ENCODE measurements at places on chromosomes 7 and 10. TPM values are rescaled to one million over a fixed set of nuclear protein-coding genes. Genes with fewer than 3 reads are reported as not detected.

Gene FZD8
- total RNA-seq = 86.9 TPM

Gene TRIM50
- not detected for total RNA-seq

Gene LBX1
- not detected for total RNA-seq

Gene TMEM184A
- total RNA-seq = 0.22 TPM

Gene LIPF
- total RNA-seq = not detected

Gene MRLN
- total RNA-seq = not detected

Gene ZNF273
- 3.4 TPM for total RNA-seq

Measured in chondrocyte (in vitro differentiated cells).